ENCODE measurements at places on chromosomes 6 and 20. TPM values are rescaled to one million over a fixed set of nuclear protein-coding genes. Genes with fewer than 3 reads are reported as not detected.

BEND3 gene
- total RNA-seq, result 10.9 TPM

- peak; percentile 61 for DNase-seq
Measured at GRCh38 chr6:112296122-112296521, 41.8 kb upstream of the LAMA4 start.

DNA sequence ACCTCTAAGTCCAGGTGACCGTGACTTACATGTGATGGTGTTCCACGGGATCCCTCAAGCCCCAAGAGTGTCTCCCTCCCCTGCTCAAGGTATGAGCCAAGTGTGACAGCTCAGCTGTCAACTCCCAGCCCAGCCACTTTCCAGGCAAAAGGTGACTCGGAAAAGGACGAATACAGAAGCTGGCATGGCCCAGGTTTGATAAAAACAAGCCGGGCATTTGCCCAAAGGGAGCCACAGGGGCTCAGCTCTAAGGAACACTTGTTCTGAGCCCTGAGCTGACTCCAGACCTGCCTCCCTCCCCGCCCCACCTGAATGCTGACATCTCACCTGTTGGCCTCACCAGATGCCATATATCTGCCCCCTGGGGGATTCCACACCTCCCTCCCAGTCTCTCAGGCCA, 43.0 kb upstream of the BPIFA2 start:
- no peak for DNase-seq

- DNase-seq, result peak; percentile 43
Measured at GRCh38 chr20:19423097-19423899, 210.9 kb downstream of the SLC24A3 start.

ENPP5 gene
- not detected for total RNA-seq

DNA sequence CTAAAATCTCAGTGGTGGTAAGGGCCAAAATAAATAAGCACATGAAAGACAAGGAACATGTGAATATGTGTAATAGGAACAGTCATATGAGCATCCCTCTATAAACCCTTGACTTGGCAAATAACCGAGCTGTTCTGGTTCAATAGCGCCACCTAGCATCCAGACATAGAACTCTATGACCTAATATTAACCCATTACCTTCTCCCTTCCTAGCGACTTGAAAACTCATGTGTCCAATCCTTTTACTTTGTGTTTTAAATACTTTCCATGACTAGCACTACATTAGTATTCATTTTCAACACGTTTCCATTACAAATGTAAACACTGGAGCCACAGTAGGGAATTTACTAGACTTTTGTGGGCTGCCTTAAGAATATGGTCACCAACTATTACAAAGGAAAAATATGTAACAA, 279.7 kb downstream of the UST start:
- peak; percentile 71 for DNase-seq

HLA-B gene
- total RNA-seq, result 29.9 TPM

DNA sequence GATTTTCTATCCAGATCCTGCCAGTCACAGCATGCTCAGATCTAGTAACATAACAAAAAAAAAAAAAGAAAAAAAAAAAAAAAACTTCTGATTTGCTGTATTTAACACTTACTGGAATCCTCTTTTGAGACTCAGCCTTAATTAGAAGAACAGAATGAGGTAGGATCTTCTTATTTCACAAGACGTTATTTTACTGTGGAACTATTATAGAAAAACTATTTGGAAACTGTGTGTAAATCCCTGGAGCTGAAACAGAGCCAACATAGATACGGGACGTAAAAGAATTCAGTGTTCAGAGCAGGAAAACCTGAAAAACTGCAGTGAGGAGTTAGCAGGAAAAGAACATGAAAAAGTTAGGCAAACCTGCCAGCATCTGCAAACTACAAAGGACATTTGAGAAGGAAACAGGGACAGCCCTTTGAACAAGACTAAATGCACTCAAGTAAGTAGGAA, 3.4 kb upstream of the ZNF217 start:
- DNase-seq, result peak; percentile 14

- no peak for DNase-seq
Measured at GRCh38 chr6:139904568-139904967, 530.1 kb upstream of the CITED2 start.

- no peak for DNase-seq
Measured at GRCh38 chr6:112252571-112253497, 1.5 kb downstream of the LAMA4 start.

GRCh38 chr6:51529240-51529639, 558.2 kb downstream of the PKHD1 start:
- DNase-seq, result no peak

- no peak for DNase-seq
Measured at GRCh38 chr6:81818901-81819361, 66.5 kb upstream of the TENT5A start.

GRCh38 chr20:42485556-42485955, 704.1 kb downstream of the PTPRT start:
- DNase-seq, result no peak

Data from A673 (cell line).